Uterine smooth muscle cell (primary cell): ENCODE measurements at places on chromosomes 2 and 18. TPM values are rescaled to one million over a fixed set of nuclear protein-coding genes. Genes with fewer than 3 reads are reported as not detected.

The PRKAG3 gene
- total RNA-seq, result not detected in 2 replicates

The C1D gene
- 18.3 and 22.9 TPM in 2 replicates for total RNA-seq

The PAX3 gene
- under 0.01 and 0.25 TPM in 2 replicates for total RNA-seq

The KYNU gene
- 9.1 and 16.6 TPM in 2 replicates for total RNA-seq

The SATB2 gene
- 4.9 and 6.6 TPM in 2 replicates for total RNA-seq

The IL1B gene
- total RNA-seq, result 0.77 and 1.7 TPM in 2 replicates

The POTEC gene
- not detected in 2 replicates for total RNA-seq

The CNTNAP5 gene
- total RNA-seq, result not detected in 2 replicates

The CHRND gene
- not detected in 2 replicates for total RNA-seq
